ENCODE measurements at places on chromosomes 13 and 19.

- no peak for DNase-seq
Observed at GRCh38 chr19:49639401-49640112, 386 bp downstream of the RRAS start.

- peak; percentile 43 for DNase-seq
Observed at GRCh38 chr19:42024622-42025111, 30.6 kb upstream of the ATP1A3 start.

GRCh38 chr13:87128036-87128435 is 543.1 kb upstream of the SLITRK5 start:
- DNase-seq = no peak

- peak; percentile 21 for DNase-seq
Observed at GRCh38 chr13:84137292-84137691, 255.0 kb upstream of the SLITRK1 start.

DNA sequence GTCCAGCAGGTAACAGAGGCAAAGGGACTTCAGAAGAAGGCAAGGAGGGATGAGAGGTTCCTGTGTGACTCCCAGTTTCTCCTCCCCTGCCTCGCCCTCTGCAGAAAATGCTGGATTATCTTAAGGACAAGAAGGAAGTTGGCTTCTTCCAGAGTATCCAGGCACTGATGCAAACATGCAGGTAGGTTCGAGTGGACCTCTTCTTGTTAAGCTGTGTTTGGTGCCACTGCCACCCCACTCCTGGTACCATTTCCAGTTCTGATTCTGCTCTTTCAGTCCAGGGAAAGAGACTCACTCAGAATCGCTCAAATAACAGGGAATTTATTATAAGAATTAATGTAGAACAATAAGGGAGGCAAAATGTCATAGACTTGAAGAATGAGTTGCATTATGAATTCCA is 82.5 kb downstream of the MAP4K1 start:
- DNase-seq = no peak

DNA sequence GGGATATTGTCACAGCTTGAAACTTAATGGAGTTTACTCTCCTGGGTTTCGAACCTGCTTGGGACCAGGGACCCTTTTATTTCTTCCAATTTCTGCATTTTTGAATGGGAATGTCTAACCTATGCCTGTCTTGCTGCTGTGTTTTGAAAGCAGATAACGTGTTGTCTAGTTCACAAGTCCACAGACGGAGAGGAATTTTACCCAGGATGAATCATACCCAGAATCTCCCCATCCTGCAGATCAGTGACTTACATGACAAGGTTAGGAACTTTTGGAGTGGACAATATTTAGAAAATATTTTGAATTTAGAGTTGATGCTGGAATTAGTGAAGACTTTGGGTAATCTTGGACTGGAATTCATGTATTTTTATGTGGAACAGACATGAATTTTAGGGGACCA is 68.6 kb upstream of the RFXAP start:
- no peak for DNase-seq

GRCh38 chr19:29155683-29156082 is 57.3 kb downstream of the UQCRFS1 start:
- DNase-seq = no peak

GRCh38 chr13:50140153-50140552 is 124.9 kb downstream of the KCNRG start:
- no peak for DNase-seq

DNA sequence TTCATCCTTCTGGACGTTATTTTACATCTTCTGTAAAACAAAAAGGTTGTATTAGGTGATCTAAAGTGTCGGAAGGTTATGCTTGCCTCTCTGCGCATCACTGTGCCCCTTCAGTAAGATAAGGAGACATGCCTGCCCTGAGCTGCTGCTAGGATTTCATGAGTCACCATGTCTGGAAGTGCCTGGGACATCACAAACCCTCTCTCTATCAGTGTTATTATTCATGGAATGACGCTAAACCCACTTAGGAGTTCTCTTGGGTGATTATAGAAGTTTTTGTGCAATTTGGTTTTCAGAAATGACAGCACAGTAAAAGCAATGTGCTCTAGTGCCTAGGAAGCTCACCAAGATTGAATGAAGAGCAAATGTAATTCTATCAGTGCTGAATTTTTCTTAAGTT is 617.7 kb downstream of the DCT start:
- peak; percentile 32 for DNase-seq

All from AG09309 (cell line).